ENCODE measurements at places on chromosomes 2 and 18.
A peak's percentile ranks its signal among the peaks of the same experiment; 100 is the strongest.

GRCh38 chr2:71282493-71282892 is 49.1 kb upstream of the ZNF638 start:
- H3K4me1 ChIP-seq = peaks cover 6% of the 10 kb centered on the region
- no peak overlapping the region for H3K4me3 ChIP-seq
- H3K27me3 ChIP-seq = peaks cover 76% of the 10 kb centered on the region
- no peaks in the 10 kb centered on the region for H3K36me3 ChIP-seq

DNA sequence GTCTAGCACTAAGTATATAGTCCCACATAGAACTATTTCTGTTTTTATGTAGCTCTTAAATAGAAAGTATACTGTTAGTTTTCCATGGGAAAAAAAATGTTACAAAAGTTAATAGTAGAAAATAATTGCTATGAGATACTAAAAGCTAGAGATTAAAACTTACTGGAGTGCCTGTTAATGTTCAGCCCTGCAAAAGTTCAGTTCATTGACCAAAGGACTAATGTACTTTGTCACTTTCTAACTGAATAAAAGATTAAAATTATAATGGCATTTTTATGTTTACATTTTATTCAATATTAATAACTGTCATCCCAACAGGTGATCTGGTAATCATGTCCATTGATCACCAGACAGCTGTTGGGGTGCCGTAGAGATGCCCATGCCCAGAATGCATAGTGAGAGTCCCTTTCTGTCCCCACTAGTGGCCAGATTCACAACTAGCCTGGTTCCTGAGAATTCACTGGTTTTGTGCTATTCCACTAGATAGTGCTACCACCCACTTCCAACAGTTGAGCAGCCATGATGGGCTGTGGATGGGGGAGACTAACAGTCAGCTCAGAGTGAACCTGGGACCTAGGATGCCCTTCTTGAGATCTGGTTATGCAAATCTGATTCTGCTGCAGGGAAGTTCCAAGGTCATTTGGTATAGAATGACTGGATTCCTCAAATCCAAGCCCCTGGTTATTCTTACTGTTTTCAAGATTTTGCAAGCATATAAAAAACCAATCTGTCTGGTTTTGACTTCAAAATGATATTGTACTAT is 57.8 kb downstream of the AFTPH start:
- no peaks in the 10 kb centered on the region for H3K27me3 ChIP-seq
- no peak overlapping the region for H3K4me3 ChIP-seq
- peaks cover under 1% of the 10 kb centered on the region for H3K4me1 ChIP-seq
- no peak overlapping the region for H3K27ac ChIP-seq
- DNase-seq = no peak

DNA sequence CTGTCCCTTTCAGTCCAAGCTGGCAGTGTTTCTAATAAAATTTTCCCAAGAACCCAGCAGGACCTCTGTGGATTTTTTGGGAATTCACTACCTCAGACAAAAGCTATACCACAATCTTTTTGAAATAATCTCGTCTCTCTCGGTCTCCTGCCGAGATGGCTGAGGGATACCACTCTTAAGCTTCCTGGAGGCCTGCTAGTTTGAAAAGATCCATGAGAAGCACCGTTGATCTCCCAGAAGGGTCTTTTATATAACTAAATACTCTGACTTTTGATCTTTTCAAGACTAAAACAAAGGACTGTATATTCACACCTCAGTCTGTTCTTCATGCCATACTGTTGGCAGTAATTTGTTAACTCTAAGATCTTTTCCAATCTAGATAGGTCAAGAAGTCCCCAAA is 141.7 kb downstream of the UPP2 start:
- no peaks in the 10 kb centered on the region for H3K27me3 ChIP-seq
- H3K4me3 ChIP-seq = no peak overlapping the region
- no peaks in the 10 kb centered on the region for H3K4me1 ChIP-seq
- DNase-seq = no peak
- no peak overlapping the region for H3K27ac ChIP-seq
- no peaks in the 10 kb centered on the region for H3K36me3 ChIP-seq

DNA sequence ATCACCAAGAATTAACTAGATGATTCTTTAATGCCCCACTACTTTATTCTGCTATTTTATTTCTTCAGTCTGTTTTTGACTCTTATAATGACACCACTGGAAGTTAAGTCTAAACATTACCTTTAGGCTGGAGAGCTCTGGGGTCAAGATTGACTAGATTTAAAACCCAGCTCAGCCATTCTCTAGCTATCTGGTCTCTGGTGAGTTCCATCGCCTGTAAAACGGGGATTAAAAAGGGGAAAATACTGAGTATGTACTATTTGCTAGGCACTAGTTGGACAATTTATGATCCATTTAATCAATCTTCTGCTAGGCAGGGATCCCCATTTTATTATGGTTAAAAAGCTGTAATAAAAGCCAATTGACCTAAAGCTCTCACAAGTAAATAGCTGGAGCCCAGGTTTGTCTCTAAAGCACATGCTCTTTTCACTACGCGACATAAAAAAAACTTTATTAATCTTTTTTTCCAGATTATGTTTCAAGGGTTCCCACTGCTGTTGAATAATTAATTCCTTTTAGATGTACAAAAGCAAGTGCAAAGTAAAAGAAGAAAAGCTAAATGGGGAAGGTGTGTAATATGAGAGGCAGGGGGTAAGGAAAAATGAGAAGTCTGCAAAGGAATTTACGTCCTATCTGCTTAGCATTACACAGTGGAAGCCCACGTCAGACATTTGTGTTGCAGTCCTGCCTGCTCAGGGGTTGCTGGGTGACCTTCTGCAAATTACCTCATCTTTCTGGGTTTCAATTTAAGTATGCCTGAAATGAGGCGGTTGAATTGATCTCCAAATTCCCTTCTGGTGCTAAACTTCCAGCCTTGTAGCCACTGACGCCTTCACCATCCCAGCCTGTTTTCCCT is 918 bp upstream of the NABP1 start:
- no peak for DNase-seq
- H3K27me3 ChIP-seq = no peaks in the 10 kb centered on the region
- no peaks in the 10 kb centered on the region for H3K36me3 ChIP-seq
- peak overlapping the region; percentile 94 for H3K27ac ChIP-seq

GRCh38 chr2:241843321-241844065 is 15.2 kb downstream of the PDCD1 start:
- DNase-seq = peak; percentile 71
- H3K4me3 ChIP-seq = peak overlapping the region; percentile 51
- H3K36me3 ChIP-seq = no peaks in the 10 kb centered on the region
- peak overlapping the region; percentile 42 for H3K27ac ChIP-seq
- peaks cover 5% of the 10 kb centered on the region for H3K27me3 ChIP-seq

DNA sequence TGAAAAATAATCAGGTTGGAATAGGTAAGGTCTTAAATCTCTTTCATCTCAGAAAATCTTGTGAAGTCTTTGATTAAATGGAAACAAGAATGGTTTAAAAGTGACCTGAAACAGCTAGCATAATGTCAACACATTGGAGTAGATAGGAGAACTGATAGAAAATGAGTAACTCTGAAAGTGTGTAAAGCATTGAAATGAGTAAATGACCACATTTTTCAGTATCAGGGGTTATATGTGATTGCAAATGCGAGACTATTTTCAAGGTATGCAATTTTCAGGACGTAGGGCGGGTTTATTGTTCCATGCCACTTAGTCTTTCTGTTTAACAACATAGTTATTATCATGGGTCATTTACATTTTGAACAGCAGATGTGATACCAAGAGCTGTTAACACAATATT is 1383.2 kb downstream of the LRP1B start:
- H3K27me3 ChIP-seq = no peaks in the 10 kb centered on the region
- no peaks in the 10 kb centered on the region for H3K36me3 ChIP-seq
- DNase-seq = no peak
- no peaks in the 10 kb centered on the region for H3K4me1 ChIP-seq
- no peak overlapping the region for H3K4me3 ChIP-seq

DNA sequence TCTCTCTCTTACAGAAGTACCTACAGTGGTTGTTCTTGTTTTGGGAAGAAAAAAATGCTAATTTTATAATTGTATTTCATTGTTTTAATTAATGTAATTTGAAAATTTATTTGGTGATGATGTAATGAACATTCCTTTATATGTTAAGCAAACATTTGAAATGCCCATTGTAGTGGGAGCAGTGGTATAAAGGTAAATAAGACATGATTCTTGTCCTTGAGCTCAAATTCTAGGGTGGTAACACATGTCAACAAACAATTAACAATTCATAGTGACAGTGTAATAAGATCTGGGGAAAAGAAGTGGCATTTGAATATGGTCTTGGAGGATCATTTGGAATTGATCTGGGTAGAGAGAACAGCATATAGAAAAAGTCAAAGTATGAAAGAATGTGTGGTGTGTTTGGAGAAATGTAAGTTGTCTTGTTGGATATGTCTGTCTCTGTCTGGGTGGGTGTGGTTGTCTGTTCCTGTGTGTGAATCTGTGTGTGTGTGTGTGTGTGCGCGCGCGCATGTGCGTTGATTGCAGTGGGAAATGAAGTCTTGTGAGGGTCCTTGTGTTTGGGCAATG is 5.8 kb downstream of the PTPN4 start:
- peaks cover 28% of the 10 kb centered on the region for H3K4me1 ChIP-seq
- no peak for DNase-seq
- no peaks in the 10 kb centered on the region for H3K36me3 ChIP-seq
- H3K27me3 ChIP-seq = no peaks in the 10 kb centered on the region

DNA sequence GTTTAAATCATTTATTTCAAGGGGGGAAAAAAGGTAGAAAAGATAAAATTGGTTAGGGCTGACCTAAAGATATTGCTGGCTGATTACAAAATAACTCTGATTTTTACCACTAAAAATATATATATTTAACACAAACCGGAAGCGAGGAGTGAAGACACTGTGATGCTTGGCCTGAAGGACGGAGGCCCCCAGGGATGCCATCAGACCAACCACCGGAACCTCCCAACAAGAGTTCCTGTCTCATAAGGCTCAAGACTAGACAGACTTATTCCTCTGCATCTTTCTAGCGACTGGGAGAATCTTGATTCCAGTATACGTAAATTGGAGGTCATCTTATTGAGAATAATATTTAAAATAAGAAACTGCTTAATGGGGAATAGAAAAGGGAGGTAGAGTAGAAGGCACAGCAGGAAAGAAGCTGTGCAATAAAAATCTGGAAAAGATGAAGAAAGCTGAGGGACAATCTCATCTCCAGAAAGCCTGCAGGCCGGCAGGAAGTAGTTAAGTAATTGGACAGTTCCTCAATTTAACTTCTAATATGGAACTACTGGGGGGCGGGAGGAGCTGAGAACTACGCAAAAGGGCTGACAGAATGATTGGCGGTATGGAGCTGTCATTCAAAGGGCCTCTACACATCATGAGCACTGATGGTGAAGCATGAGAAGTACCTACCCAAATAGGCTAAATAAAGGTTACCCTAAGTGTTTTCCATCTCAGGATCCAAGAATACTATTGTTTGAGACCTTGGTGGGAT is 91.1 kb downstream of the DTNB start:
- H3K36me3 ChIP-seq = no peaks in the 10 kb centered on the region
- no peak for DNase-seq
- H3K27me3 ChIP-seq = no peaks in the 10 kb centered on the region
- H3K27ac ChIP-seq = no peak overlapping the region
- H3K4me1 ChIP-seq = peaks cover 4% of the 10 kb centered on the region

DNA sequence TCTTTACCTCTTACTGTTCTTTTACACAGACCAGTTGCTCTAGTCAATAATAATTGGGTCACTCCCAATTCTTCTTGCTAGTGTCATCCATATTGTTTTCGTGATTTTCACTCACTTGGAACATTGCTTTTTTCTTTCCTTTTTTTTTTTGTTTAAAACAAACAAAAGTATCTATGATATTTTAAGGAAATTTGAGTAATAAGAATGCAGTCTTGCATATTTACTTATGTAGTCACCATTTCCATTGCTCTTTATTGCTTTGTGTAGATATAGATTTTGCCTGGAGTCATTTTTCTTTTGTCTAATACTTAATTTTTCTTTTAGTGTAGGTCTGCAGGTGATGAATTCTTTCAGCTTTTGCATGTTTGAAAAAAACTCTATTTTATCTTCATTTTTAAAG is 71.9 kb downstream of the WDR7 start:
- no peaks in the 10 kb centered on the region for H3K4me1 ChIP-seq
- H3K36me3 ChIP-seq = peaks cover 3% of the 10 kb centered on the region
- H3K27ac ChIP-seq = no peak overlapping the region
- no peak overlapping the region for H3K4me3 ChIP-seq
- DNase-seq = no peak

DNA sequence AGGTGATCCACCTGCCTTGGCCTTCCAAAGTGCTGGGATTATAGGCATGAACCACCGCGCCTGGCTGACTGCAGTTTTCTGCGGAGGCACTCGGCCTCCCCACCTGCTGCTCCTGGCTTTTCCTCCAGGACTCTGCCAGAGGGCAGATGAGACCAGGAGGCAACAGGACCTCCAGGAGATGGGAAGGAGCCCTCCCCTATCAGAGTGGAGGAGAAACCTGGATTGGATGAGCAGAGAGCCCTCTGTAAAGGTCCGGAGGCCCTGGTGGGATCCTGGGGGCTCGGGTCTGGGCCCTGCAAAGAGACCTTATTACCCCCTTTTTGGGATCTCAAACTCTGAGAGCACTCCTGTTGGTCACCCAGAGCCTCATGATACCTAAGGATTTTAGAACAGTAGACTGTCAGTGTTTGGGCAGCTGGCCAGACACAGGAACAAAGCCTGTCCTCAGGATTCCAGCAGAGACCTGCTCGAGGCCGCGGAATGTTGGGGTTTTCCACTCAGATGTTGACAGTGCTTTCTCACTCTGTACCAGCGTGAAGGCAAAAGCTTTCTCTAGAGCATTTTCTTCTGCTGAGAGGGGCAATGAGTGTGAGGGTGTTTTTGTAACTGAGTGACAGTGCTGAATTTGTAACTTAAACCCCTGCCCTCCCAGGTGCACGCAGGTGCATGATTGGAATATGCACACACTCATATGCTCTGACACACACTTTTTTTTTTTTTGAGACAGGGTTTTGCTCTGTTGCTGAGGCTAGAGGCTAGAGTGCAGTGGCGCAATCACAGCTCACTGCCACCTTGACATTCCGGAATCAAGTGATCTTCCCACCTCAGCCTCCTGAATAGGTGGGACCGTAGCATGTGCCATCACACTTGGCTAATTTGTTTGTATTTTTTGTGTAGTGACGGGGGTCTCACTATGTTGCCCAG is 48.4 kb downstream of the NPPC start:
- H3K4me1 ChIP-seq = no peaks in the 10 kb centered on the region
- DNase-seq = no peak
- no peak overlapping the region for H3K4me3 ChIP-seq
- H3K36me3 ChIP-seq = no peaks in the 10 kb centered on the region
- peak overlapping the region; percentile 25 for H3K27ac ChIP-seq

DNA sequence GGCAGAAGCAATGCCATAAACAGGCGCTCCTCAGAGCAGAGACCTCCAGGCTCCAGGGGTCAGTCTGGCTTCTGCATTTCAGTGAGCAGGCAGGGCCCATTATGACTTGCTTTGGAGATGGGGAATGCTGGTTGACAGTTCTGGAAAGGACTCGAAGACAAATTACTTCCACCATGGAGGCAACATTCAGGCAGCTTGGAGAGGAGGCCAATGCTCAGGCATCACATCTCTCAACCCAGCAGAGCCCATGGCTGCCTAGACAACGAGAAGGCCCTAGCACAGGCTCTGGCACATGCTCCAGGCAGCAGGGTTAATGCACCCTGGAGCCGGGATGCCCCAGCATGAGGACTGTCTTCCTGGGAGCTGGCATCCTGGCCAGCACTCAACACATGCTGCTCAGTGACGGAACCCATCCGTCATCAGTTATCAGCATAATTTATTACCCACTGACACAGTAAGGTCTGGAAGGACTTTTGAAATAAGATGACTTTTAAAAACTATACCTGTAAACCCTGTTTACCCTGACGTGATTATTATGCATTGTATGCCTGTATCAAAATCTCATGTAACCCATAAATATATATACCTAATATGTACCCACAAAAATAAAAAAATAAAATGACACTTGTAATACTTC is 52.8 kb downstream of the ADNP2 start:
- no peak overlapping the region for H3K27ac ChIP-seq
- H3K4me3 ChIP-seq = no peak overlapping the region
- H3K27me3 ChIP-seq = no peaks in the 10 kb centered on the region
- H3K4me1 ChIP-seq = no peaks in the 10 kb centered on the region

Data from suprapubic skin (tissue), 4 donors.